Stimulated activated CD4-positive, alpha-beta T cell treated with anti-CD3 and anti-CD28 coated beads, Interleukin-2, amount 100 ng/mL, for 24 hours (primary cell): ENCODE measurements at places on chromosomes 1 and 21.

- DNase-seq, result no peak
These were observed 401.7 kb upstream of the RUNX1 start for GRCh38 chr21:35450830-35451229.

GRCh38 chr21:35147439-35147838, 98.3 kb upstream of the RUNX1 start:
- DNase-seq, result no peak

GRCh38 chr1:109294481-109294880, 11.5 kb upstream of the PSRC1 start:
- DNase-seq, result no peak

DNA sequence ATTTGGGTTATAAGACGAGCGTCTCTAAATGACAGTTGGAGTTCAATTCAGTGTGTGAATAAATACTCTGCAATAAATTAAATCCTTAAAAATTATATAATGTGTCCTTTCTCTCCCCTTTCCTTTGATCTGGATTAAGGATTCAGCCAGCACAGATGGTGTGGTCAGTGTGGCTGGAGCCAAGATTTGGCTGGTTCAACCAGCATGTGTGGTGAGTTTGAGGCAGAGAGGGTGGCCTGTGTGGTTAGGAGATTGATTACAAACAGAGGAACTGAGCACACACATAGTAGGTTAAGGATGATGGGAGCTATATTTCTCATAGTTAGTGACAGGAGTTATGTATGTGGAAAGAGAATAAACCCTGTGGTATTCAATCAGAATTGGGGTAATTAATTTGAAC, 14.2 kb upstream of the AMIGO1 start:
- DNase-seq, result no peak

GRCh38 chr1:235883261-235883927, 16.7 kb upstream of the LYST start:
- DNase-seq, result no peak

- no peak for DNase-seq
These were observed 110.8 kb downstream of the GREM2 start for GRCh38 chr1:240501115-240501514.

GRCh38 chr1:244226435-244226834, 175.4 kb downstream of the ZBTB18 start:
- no peak for DNase-seq

DNA sequence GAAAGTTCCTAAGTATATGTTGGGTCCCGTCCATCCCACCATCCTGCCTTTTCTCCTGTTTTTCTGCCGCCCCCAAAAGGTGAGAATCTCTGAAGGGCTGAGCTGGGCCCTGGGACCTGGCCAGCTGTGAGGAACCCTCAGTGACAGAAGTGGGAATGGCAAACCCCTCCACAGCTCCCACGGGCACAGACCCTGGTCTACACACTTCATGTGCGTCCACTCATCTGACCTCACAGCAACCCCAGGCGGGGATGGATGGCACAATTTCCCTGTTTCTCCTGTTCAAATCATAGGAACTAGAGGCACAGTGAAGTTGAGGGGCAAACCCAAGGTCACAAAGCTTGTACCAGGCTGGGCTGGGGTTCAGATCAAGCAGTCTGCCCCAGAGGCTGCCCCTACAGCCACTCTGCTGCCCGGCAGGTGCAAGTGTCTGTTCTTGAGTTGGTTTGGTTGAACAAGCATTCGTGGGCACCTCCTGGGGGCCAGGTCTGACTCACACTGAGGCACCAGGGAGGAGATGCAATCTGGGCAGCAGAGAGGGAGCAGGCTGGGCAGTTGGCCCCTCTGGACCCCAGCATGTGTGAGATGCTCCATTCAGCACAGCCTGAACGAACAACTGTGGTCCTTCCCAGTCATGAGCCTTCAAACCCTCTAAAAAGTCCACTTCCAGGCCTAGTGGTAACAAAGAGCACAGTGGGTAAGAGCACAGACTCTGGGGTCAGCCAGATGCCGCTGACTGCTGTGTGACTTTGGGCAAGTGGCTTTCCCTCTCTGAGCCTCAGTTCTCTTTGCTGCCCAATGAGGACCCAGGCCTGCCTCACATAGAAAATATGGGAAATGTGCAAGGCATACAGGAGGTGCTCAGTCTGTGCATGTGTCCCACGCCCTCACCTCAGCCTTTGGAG, 4.0 kb downstream of the EDN2 start:
- no peak for DNase-seq

DNA sequence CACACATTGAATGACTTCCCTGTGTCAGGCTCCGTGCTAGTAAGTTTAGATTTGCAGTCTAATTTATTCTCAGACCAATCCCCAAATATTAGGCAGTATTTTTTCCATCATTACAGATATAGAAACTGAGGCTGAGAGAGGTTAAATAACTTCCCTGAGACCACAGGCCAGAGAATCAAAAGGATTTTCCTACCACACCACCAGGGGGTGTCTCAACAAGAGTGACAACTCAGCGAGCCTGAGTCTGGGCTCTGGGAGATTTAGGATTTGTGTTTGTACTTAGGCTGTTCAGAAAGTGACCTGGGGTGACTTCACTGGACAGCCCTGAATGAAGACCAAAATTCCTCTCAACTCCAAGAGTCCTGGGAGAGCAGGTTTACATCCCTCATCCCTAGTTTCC, 13.3 kb upstream of the LCE5A start:
- DNase-seq, result no peak

GRCh38 chr1:31585736-31586365, 9.5 kb downstream of the TINAGL1 start:
- no peak for DNase-seq

DNA sequence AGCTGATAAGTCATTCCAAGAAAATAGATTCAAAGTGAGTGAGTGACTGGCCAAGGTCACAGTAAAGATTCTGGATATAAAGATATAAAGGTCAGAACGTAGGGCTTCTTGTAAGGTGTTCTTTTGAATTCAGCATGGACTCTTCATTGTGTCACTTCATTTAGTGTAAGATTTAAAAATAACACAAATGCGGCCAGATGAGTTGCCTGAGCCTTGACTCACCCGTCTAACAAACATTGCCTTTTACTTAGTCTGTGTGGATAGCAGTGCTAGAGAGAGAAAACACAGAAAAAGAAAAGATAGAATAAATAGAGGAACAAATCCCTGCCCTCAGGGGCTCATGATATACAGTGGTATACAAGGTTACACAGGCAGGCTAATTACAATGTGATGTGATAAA, 223.4 kb downstream of the PLPP3 start:
- no peak for DNase-seq

DNA sequence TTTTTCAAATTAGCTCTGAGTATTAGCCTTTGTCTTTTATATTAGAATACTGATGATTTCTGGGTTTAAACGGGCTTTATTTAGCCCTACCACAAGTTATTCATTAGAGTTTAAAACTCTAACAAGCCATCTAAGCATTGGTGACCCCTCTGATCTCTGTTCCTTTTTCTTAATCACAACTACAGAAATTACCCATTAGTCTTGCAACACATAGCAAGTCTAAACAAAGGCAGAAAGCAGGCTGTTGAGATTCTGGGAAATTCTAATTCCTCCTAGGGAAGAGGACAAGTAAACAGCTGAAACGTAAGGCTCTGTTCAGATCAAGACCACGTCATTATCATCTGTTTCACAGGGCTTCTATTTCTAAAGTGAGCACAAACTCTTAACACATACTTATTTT, 491.2 kb upstream of the ZRANB2 start:
- DNase-seq, result no peak

DNA sequence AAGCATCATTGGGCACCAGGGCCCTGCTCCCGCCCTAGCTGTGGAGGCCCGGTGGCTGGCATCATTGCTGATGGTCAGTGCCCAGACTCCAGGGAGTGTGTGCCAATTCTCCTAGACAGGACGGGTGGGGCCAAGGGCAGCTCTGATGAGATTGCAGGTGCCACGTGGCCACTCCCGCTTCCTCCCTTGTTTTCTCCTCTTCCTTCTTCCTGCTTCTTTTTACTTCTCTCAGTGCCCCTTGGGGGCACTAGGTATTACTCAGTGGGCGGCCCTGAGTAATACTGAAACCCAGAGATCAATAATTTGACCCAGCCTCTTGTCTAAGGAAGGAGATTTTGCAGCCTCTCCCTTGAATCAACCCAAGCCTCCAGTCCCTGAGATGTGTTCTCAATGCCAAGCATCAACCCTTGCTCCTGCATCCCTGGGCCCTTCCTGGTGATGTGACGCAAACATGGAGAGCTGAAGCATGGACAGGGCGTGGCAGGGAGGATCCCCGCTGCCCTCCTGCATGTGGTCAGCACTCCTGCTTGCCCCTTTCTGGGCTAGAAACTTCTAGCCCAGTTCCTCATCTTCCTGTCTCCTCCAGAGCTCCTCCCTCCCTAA, 32.4 kb downstream of the CDK18 start:
- no peak for DNase-seq

DNA sequence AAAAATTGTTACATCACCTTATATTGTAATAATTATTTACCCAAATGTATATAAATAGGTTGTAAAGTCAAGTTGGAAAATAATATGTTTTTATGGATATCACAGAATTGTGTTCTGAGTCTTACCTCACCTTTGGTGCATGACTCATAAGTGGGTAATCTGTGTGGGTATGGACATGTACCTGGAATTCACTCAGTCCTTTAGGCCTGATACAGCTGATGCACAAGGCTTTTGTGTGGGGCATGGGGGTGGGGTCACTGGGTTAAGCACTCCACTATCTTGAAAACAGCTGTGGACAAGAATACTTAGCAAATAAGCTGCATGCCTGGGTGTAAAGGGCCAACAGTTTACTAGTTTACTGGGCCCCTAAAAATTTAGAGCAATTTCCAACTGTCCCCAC, 34.4 kb downstream of the INKA2 start:
- no peak for DNase-seq
